ENCODE measurements at places on chromosomes 3 and 15. TPM values are rescaled to one million over a fixed set of nuclear protein-coding genes. Genes with fewer than 3 reads are reported as not detected.

Gene TLR9
- 0.30 TPM for total RNA-seq

Gene CHDH
- total RNA-seq: 0.28 TPM

Gene CCRL2
- 1.2 TPM for total RNA-seq

Gene GOLGA6D
- total RNA-seq: not detected

Gene GOLGA8K
- 0.35 TPM for total RNA-seq

Gene MIX23
- total RNA-seq: 44.8 TPM

Gene OIP5
- total RNA-seq: 23.9 TPM

Gene SNRPN
- total RNA-seq: 21.1 TPM

DNA sequence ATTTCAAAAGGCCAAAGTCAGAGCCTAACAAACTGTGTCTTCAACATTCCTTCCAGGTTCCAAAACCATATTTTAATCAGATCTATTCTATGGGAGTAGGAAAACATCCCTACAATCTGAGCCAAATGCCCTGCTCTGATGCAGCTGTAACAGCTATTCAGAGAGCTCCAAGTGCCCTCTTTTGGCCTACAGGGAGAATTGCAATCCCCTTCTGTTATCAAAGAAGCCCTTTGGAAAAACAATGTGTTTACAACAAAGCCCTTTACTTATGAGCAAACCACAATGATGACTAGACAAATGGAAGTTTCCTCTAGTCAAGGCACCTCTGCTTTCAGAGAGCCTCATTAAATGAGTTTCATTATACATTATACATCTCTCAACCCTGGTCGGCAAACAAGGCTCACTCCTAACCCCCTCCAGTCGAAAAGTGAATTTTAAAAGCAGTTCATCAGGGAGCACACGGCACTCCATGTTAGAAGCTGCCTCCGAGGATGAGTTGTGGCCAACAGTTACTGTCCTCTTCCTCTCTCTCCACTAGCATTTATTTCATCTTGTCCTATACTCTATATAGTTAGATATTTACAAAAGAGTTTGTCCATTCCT, 42.6 kb upstream of the TMCO5A start:
- no peak overlapping the region for H3K4me3 ChIP-seq
- H3K27me3 ChIP-seq: no peaks in the 10 kb centered on the region
- H3K36me3 ChIP-seq: no peaks in the 10 kb centered on the region

- DNase-seq: no peak
- no peaks in the 10 kb centered on the region for H3K4me1 ChIP-seq
- no peak overlapping the region for H3K4me3 ChIP-seq
Measured at GRCh38 chr3:195337747-195338146, 66.8 kb upstream of the XXYLT1 start.

GRCh38 chr3:52025453-52025852, 29.8 kb upstream of the RPL29 start:
- no peaks in the 10 kb centered on the region for H3K36me3 ChIP-seq
- H3K4me3 ChIP-seq: no peak overlapping the region
- no peak overlapping the region for H3K27ac ChIP-seq
- H3K4me1 ChIP-seq: no peaks in the 10 kb centered on the region
- DNase-seq: no peak

GRCh38 chr3:177753451-177754155, 556.3 kb upstream of the TBL1XR1 start:
- H3K36me3 ChIP-seq: no peaks in the 10 kb centered on the region
- no peak overlapping the region for H3K27ac ChIP-seq
- H3K4me1 ChIP-seq: peaks cover 13% of the 10 kb centered on the region
- H3K4me3 ChIP-seq: no peak overlapping the region
- H3K27me3 ChIP-seq: no peaks in the 10 kb centered on the region

DNA sequence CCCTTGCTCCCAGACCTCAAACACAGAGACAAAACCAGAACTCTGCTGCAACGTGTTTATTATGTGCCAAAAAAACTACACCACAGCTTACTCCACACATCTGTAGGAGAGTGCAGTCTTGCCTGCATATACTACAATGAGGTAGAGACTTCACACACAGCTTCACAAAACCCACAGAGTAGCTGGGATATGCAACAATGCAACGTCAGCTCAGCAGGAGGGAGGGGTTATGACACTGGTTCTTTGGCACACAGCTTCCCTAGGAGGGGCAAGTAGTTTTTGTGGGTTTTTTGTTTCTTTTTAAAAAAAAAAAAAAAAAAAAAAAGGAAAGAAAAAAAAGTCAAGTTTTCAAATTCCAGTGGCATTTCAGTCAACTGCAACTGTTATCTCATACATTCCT, 2.9 kb upstream of the RPS17 start:
- H3K4me1 ChIP-seq: peaks cover 7% of the 10 kb centered on the region
- H3K4me3 ChIP-seq: no peak overlapping the region
- 0 out of 2 replicates have a peak, but pooled peaks cover 3% of the 10 kb centered on the region for H3K27me3 ChIP-seq
- DNase-seq: no peak

DNA sequence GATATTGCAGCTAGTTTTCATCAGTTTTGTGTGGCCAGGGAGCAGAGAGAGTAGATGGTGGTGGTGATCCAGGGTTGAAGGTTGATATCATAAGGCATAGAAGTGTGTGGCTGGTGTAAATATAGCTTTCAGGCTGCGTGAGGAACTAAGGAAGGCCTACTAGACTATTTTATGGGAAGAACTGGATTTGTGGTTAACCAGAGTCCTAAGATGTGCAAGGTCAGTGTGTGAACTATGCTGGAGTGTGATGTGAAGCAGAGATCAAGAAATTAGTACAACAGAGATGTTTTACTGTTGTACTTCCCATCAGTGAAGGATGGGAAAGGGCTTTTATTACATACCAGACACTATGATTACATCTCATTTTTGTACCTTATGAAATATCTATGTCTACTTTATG, 41.5 kb downstream of the MAPK6 start:
- H3K27me3 ChIP-seq: no peaks in the 10 kb centered on the region
- H3K27ac ChIP-seq: no peak overlapping the region
- DNase-seq: no peak
- peaks cover 7% of the 10 kb centered on the region for H3K36me3 ChIP-seq
- no peak overlapping the region for H3K4me3 ChIP-seq

DNA sequence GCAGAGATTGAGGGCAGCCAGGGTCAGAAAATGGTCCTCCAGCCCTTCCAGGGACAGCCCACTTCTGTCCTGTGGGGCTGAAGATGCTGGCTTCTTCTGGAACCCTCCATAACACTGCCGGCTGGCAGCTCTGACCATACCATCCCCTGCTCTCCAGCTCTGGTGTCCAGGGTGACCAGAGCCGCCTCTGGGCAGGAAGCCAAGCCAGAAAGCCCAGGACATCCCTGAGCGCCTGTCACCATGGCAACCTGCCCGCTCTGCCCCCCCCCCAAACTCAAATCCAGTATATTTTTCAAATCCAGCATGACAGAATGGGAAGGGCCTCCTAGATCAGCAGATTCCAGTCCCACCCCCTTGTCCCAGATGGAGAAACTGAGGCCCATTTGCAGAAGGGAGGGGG, 420 bp upstream of the TMIE start:
- no peaks in the 10 kb centered on the region for H3K27me3 ChIP-seq
- H3K4me3 ChIP-seq: no peak overlapping the region
- no peaks in the 10 kb centered on the region for H3K36me3 ChIP-seq
- peaks cover 14% of the 10 kb centered on the region for H3K4me1 ChIP-seq
- no peak for DNase-seq
- H3K27ac ChIP-seq: no peak overlapping the region

DNA sequence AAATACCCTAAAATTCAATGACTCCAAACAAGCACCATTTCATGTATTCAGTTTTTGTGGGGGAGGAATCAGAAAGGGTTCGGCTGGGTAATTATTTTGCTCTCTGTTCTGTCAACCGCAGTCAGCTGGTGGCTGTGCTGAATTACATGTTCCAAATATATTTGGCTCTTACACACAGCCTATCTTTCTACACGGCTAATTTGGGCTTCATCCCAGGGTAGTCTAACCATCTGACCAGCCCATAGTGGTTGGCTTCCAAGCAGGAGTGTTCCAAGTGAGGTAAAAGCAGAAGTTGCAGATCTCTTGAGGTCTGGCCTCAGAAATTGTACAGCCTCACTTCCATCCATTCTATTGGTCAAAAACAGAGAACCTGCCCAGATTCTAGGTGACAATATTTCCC, 760.8 kb upstream of the SEMA6D start:
- DNase-seq: no peak
- no peak overlapping the region for H3K4me3 ChIP-seq
- no peak overlapping the region for H3K27ac ChIP-seq
- H3K36me3 ChIP-seq: no peaks in the 10 kb centered on the region
- no peaks in the 10 kb centered on the region for H3K27me3 ChIP-seq

- no peak for DNase-seq
- no peak overlapping the region for H3K27ac ChIP-seq
- no peaks in the 10 kb centered on the region for H3K27me3 ChIP-seq
- H3K36me3 ChIP-seq: no peaks in the 10 kb centered on the region
- no peak overlapping the region for H3K4me3 ChIP-seq
Measured at GRCh38 chr3:157103280-157103679, 56.7 kb downstream of the CCNL1 start.

DNA sequence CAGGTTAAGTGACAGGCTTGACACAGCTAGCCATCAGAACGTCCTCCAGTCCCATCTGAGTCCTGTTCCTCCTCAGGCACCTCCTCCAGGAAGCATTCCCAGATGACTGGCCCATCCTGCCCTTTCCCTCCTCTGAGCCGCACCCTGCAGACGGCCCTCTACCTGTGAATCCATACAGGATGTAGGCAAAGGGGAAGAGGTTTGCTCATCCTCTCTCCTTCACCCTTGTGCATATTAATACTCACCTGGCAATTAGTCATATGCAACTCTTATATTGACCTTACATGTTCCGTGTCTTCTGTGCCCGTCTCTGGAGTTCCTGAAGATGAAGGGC, 61.9 kb downstream of the SMAD3 start:
- peaks cover 29% of the 10 kb centered on the region for H3K36me3 ChIP-seq
- peak; percentile 93 for DNase-seq
- peaks cover 82% of the 10 kb centered on the region for H3K4me1 ChIP-seq
- H3K27ac ChIP-seq: peak overlapping the region; percentile 98
- no peaks in the 10 kb centered on the region for H3K27me3 ChIP-seq

DNA sequence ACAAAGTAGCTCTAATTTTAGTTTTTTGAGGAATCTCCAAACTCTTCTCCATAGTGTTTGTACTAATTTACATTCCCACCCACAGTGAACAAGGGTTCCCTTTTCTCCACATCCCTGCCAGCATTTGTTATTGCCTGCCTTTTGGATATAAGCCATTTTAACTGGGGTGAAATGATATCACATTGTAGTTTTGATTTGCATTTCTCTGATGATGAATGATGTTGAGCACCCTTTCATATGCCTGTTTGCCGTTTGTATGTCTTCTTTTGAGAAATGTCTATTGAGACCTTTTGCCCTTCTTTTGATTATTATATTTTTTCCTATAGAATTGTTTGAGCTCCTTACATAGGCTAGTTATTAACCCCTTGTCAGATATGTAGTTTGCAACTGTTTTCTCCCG, 239.9 kb upstream of the TPM1 start:
- no peak for DNase-seq
- H3K4me1 ChIP-seq: no peaks in the 10 kb centered on the region
- H3K27me3 ChIP-seq: no peaks in the 10 kb centered on the region
- no peaks in the 10 kb centered on the region for H3K36me3 ChIP-seq
- H3K4me3 ChIP-seq: no peak overlapping the region

GRCh38 chr15:58546635-58547627, 115.1 kb downstream of the LIPC start:
- peaks cover 50% of the 10 kb centered on the region for H3K4me1 ChIP-seq
- H3K4me3 ChIP-seq: peak overlapping the region; percentile 43
- H3K36me3 ChIP-seq: no peaks in the 10 kb centered on the region
- DNase-seq: peak; percentile 88

DNA sequence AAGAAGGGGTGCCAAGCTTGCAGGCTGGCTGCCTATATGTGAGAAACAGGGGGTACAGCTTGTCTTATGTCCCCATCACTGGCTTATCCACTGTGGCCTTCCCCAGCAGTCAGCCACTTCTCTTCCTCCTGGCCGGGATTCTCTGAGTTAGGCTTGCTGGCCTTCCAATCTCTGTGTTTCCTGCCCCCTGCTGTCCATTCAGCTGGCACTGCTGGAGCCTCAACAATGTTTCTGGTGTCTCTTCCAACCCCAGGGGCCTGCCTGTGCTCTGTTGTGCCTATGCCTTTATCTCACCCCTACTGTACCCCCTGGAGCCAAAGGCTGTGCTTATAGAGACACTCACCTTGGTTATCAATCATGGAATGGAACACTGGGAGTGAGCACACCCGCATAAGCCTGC, 36.5 kb downstream of the ANAPC13 start:
- peaks cover 18% of the 10 kb centered on the region for H3K4me1 ChIP-seq
- no peak overlapping the region for H3K27ac ChIP-seq

- no peaks in the 10 kb centered on the region for H3K36me3 ChIP-seq
- H3K27ac ChIP-seq: no peak overlapping the region
- H3K4me3 ChIP-seq: no peak overlapping the region
- H3K4me1 ChIP-seq: no peaks in the 10 kb centered on the region
- H3K27me3 ChIP-seq: peaks cover 31% of the 10 kb centered on the region
- DNase-seq: no peak
Measured at GRCh38 chr3:130341388-130341787, 4.1 kb upstream of the COL6A5 start.

DNA sequence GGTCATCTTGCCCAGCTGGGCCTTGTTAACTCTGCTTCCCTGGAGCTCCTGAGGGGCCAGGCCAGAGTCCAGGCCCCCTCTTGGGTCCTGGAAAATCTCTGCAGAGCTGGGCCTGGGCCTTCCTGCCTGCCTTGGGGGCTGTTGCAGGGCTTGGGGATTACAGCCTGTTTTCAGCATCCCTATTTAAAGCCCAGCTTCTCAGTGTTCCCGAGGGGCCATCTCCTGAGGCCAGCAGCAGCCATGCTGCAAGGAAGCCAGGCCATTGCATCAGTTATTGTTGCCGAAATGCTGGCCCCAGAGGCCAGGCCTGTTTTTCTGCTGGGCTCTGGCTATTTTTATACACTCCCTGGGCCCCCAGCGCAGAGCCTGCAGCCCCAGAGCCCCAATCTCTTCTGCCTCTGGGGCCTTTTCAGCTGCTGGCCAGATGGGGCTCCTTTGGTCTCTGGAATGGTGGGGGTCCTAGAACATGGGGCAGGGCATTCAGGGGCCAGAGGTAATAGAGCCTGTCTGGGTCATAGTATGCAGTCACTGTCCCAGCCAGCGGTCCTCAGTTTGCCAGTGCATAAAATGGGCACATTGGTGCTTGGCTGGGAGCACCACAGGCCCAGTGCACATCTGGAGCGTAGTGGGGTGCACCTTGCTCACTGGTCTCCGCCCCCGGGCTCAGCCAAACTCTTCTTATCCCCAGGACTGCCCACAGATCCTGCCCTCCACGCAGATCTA, 28.5 kb downstream of the PLXNA1 start:
- H3K4me1 ChIP-seq: peaks cover 10% of the 10 kb centered on the region
- H3K36me3 ChIP-seq: no peaks in the 10 kb centered on the region
- no peak for DNase-seq

Data from PC-9 (cell line).